ENCODE measurements at places on chromosomes 13 and 19.

GRCh38 chr13:40657307-40657706, 9.1 kb downstream of the FOXO1 start:
- DNase-seq, result no peak

DNA sequence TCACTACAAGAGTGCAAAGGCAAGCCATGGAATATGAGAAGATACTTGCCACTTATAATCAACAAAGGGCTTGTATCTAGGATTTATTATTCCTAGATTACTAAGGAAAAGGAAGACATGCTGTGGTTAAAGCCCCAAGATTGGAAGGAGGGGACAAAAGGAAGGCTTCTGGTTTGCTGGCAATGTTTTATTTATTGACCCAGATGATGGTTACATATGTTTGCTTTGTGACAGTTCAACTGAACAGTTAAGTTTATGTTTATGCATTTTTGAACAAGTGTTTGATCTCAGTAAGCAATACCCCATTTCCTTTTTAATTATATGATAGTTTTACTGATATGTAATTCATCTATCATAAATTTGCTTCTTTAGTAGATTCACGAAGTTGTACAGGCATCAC, 40.3 kb downstream of the CDADC1 start:
- no peak for DNase-seq

GRCh38 chr13:47119575-47120235, 222.9 kb upstream of the HTR2A start:
- no peak for DNase-seq

- DNase-seq, result no peak
Measured at GRCh38 chr13:20054586-20054985, 96.1 kb downstream of the ZMYM2 start.

GRCh38 chr19:35162471-35163326, 8.2 kb downstream of the FXYD5 start:
- DNase-seq, result no peak

DNA sequence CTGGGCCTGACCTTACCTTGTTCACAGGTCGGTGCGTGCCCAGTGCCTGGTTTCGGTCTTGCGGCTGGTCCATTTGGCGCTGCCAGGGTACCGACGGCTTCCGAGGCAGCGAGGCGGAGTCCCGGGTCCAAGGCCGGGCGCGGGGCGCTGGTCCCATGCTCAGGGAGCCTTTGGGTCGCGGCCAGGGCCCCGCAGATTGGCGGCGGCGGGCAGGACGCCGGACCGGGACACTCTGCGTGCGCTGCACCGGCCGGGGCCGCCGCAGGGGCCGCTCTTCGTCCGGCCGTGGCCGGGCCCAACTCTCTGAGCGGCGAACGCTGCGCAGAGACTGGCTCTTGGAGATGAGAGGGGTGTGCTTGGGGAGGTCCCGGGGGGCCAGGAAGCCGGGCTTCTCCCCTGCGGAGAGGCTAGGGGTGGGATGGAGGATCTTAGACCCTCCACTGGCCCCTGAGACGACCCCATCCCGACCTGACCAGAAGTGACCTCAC, 3.4 kb upstream of the WIZ start:
- no peak for DNase-seq

DNA sequence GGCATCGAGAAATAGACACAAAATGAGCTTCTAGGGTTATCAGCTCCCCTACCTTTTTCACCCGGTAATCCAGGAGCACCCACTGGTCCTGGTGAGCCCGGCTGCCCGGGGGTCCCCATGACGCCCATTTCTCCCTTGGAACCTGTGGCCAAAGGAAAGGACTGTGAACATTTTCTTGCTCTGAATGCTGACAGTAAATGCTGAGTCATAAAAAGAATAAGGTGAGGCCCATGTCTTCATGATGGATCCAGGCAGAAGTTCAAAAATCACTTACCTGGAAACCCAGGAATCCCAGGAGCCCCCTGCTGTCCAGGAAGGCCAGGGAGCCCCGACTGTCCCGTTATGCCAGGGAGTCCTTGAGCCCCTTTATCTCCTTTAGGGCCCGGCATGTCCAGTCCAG, 129.2 kb downstream of the COL4A1 start:
- DNase-seq, result no peak

- no peak for DNase-seq
Measured at GRCh38 chr13:29909975-29910674, 59.7 kb upstream of the UBL3 start.

DNA sequence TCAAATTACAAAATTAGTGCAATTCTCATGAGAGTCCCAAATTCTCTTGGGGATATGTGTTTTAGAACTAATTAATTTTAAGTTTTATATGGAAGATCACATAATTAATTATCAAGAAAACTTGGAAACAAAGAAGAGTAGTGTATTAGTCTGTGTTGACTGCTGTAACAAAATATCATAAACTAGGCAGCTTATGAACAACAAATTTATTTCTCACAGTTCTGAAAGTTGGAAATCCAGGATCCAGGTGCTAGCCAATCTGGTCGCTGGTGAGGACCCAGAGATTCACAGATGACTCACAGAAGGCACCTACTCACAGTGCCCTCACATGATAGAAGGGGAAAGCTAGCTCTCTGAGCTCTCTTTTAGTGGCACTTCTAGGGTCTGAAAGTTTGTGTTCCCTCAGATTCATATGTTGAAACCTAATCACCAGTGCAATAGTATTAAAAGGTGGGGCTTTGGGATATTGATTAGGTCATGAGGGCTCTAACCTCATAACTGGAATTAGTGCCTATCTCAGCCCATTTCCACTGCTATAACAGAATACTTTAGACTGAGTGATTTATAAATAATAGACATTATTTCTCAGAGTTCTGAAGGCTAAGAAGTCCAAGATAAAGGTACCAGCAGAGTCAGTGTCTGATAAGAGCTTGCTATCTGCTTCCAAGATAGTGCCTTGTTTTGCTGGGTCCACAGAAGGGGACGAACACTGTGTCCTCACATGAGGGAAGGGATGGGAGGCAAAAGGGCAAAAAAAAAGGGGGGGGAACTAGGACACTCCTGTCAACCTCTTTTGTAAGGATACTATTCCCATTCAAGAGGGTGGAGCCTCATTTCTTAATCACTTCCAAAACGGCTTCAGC, 1.5 kb upstream of the ARGLU1 start:
- DNase-seq, result no peak

DNA sequence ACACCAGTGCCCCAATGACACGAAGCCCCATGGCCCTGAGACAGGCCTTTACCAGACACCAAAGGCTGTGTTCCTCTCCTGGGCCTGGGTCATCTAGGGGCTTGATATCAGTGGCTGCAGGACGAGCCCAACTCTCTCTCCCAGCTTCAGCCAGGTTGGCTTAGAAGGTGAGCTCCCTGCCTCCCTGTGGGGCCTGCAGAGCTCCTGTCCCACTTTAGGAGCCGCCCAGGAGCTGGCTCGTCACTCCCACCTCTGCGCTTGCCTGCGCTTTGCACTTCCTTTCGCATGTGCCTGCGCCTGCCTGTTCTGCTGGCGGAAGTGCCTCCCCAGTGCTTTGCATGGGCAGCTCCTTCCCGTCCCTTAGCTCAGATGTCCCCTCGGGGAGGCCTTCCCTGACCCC, 4.9 kb downstream of the CALM3 start:
- DNase-seq, result no peak

DNA sequence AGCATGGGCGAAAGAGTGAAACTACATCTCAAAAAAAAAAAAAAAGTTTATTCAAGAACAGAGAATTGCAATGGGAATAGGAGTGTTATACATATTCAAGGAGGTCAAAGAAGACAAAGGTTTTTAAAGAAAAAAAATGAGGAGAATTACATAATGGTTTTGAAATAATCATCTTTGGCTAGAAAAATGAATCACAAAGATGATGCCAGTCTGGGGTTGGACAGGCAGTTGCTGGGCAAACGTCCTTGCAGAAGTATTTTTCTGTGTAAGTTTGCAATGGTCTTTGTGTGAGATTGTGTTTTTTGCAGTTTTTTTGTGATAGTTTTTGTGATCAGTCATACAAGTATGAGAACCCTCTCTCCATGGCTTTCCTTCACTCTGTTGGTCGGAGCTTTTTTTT, 23.7 kb downstream of the LYPD3 start:
- no peak for DNase-seq

- no peak for DNase-seq
Measured at GRCh38 chr13:46726347-46726746, 70.6 kb downstream of the ESD start.

DNA sequence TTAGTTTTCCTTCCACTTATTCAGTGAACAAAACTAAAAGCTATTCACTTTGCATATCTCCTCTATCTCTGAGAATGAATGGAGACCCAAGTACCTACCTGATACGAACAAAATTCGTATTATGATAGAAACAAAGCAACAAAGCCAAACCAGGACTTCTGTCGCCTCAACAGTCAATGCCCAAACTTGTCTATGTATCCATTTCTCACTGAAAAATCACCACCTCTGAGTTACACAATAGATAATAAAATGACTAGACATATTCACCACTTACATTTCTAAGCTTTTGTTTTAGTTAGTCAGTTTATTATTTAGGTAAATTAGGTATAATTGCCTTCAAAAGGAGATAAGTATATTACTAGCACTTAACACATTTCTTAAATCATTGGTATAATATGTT, 67.7 kb downstream of the CAB39L start:
- DNase-seq, result no peak

- DNase-seq, result no peak
Measured at GRCh38 chr19:39389631-39390414, 1.1 kb downstream of the PAF1 start.

GRCh38 chr13:30835442-30835841, 70.6 kb upstream of the MEDAG start:
- no peak for DNase-seq

- DNase-seq, result no peak
Measured at GRCh38 chr19:29120466-29120865, 92.5 kb downstream of the UQCRFS1 start.

- DNase-seq, result no peak
Measured at GRCh38 chr13:108855737-108856387, 226.5 kb downstream of the MYO16 start.

DNA sequence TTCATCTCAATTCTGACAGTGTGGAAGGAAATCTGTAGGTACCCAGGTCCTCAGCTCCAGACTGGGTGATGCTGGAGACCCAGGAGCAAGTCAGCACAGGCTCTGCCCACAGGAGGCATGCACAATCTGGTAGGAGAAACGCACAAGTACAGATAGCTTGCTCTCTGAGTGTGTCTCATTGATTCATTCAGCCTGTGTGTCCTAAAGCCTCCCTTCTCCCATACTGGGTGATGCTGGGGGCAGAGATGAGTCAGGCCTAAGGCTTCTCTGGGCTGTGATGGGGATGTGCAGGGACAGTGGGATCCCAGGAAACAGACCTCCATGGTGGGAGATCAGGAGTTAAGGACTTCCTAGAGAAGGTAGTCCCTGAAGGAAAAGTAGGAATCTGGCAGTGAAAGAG, 6.8 kb downstream of the ZNF526 start:
- no peak for DNase-seq

DNA sequence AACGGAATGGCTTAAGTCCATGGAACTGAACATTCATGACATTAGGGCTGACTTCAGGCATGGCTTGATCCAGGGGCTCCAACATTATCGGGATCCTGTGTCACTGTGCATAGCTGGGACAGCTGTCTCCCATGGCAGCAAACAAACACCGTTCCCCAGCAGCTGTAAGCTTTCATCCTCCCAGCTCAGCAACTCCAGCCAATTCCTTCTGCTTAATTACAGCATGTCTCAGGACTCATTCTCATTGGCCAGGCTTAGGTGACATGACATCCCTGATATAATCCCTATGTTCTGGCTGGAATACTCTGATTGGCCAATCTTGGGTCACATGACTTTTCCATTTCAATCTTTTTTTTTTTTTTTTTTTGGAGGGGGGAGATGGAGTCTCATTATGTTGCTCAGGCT, 10.9 kb upstream of the TLE5 start:
- no peak for DNase-seq

GRCh38 chr19:44697670-44698034, 1.3 kb upstream of the CEACAM16 start:
- no peak for DNase-seq

- DNase-seq, result no peak
Measured at GRCh38 chr13:78430166-78430791, 173.1 kb downstream of the POU4F1 start.

GRCh38 chr19:18504886-18505610, 16.8 kb downstream of the ELL start:
- no peak for DNase-seq

DNA sequence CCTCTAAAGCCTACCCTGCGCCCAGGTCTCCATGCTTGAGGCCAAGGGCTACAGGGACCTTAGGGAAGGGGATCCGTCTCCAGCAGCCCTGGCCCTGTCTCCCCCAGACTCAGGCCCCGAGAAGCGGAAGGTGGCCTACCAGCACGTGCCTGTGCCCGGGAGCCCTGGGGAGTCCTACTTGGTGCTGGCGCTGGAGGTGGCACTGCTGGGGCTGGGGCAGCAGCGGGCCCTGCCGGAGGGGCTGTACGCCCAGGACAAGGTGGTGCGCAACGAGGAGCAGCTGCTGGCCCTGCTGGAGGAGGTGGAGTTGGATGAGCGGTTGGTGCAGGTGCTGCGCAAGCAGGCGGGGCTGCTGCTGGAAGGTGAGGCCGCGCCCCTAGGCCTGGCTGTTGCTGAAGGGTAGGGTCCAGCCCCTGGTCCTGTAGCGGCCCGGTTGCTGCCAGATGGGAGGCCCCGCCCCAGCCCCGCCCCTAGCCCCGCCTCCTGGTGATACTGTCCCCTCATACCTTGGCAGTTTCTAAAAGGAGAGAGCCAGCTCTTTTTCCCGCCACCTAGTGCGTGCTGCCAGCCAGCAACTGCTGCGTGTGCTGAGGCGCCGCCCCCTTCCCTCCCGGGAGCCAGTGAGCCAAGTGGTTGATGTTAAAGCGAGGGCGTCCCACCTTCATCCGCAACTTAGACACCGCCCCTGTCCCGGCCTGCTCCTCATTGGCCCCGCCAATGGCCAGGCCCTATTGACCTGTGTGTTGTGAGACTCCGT, 22.6 kb downstream of the ZSWIM4 start:
- DNase-seq, result no peak

DNA sequence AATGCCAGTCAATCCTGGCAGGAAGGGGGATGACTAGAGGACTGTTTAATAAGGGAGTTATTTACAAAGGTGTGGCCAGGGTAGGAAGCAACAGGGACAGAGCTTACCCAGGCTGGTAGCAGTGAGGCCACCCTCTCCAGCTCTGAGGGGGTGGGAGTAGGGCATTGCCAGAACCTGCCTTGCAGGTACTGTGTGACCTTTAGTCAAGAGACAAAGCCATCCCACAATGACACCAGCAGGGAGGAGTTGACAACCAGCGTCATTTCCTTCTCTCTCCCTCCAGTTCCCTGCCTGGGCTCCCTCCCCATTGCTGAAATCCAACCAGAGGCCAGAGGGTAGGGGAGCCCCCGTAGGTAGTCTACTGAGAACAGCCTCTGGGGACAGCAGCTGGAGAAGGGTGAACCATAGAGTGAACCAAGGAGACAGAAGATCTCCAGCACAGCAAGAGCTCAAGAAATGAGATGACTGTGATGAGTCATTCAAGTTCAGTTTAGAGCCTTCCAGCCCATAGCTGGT, 33.3 kb upstream of the SPATA13 start:
- no peak for DNase-seq

GRCh38 chr13:37118016-37118415, 12.6 kb upstream of the CSNK1A1L start:
- DNase-seq, result no peak

- DNase-seq, result no peak
Measured at GRCh38 chr19:43362179-43362578, 8.7 kb downstream of the CD177 start.

GRCh38 chr13:25632166-25632888, 260.6 kb downstream of the ATP8A2 start:
- DNase-seq, result no peak

All from KG1 (cell line).